ENCODE measurements at places on chromosomes 4 and X. TPM values are rescaled to one million over a fixed set of nuclear protein-coding genes. Genes with fewer than 3 reads are reported as not detected.

DNA sequence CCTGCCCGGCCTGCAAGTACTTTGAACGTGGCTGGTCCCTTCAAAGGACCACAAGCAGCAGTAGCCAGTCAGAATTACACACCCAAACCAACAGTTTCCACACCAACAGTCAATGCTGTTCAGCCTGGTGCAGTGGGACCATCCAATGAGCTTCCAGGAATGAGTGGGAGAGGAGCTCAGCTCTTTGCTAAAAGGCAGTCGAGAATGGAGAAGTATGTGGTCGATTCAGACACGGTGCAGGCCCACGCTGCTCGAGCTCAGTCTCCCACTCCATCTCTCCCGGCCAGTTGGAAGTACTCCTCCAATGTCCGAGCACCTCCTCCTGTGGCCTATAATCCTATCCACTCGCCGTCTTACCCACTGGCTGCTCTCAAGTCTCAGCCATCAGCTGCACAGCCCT, 104.4 kb upstream of the MYOZ2 start:
- H3K4me3 ChIP-seq, result no peak overlapping the region
- peaks cover 97% of the 10 kb centered on the region for H3K36me3 ChIP-seq
- H3K4me1 ChIP-seq, result peaks cover 22% of the 10 kb centered on the region
- no peak for DNase-seq
- H3K27ac ChIP-seq, result no peak overlapping the region

ZNF630 gene
- polyA plus RNA-seq, result 1.2 TPM

HSFX1 gene
- 0.05 TPM for polyA plus RNA-seq

DNA sequence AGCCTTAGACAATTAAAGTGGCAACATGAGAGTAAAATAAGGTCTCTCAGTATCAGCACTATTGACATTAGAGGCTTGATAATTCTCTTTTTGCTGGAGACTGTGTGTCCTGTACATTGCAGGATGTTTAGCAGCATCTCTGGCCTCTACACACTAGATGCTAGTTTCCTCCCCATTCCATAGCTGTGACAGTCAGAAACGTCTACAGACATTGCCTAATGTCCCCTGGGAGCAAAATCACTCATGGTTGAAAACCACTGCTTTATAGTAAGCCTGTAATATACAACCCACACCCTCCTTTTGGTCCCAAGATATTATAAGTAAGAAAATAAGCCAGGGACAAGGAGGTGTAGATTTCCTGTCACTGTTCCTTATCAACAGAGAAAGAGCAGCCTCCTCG, 166.0 kb downstream of the FRMPD4 start:
- no peaks in the 10 kb centered on the region for H3K36me3 ChIP-seq
- H3K4me1 ChIP-seq, result no peaks in the 10 kb centered on the region
- H3K27me3 ChIP-seq, result no peaks in the 10 kb centered on the region
- DNase-seq, result no peak
- no peak overlapping the region for H3K4me3 ChIP-seq

LRIT3 gene
- polyA plus RNA-seq, result not detected

ZDHHC15 gene
- polyA plus RNA-seq, result 0.03 TPM

CEP135 gene
- polyA plus RNA-seq, result 1.6 TPM

DNA sequence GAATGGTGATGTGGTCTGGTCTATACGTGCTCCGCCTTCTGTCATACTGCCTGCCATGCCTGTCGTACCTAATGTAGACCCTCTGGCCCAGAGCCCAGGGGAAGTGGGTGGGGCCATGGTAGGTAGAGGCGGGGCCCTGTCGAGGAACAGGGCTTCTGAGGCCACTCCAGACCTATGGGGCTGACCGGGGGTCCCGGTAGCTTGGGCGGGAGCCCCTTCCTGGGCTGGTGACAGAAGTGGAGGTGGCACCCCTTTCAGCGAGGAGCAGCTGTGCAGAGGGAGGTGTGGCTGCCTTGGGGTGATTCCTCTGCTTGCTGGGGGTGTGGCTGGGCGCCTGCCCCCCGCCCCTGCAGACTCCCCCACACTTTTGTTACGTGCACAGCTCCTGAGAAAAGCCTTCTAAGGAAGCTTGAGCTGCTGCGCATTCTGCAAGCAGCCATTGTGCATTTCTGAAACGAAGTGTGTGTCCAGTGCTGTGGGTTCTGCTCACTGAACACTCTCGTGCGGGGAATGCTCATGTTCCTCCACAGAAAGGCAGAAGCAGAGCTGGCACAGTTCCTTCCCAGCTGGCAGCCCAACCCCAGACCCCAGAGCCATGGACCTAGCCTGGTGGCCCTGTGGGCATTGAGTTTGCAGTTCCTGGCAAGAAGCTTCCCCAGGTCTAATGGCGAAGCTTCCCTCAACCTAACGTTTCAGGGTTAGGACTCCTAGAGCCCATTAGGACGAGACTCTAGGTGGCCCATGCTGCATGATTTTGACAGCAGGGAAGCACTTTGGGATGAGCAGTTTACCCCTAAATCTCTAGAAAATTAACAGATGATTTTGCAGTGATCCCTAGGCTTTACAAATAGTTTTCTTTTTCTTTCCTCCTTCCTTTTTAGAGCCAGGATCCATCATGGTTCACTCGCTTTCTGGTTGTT, 72.7 kb upstream of the HGFAC start:
- peak overlapping the region; percentile 62 for H3K4me3 ChIP-seq
- peaks cover 28% of the 10 kb centered on the region for H3K4me1 ChIP-seq
- H3K36me3 ChIP-seq, result no peaks in the 10 kb centered on the region
- H3K27ac ChIP-seq, result peak overlapping the region; percentile 92
- peak; percentile 62 for DNase-seq
- H3K27me3 ChIP-seq, result no peaks in the 10 kb centered on the region

DNA sequence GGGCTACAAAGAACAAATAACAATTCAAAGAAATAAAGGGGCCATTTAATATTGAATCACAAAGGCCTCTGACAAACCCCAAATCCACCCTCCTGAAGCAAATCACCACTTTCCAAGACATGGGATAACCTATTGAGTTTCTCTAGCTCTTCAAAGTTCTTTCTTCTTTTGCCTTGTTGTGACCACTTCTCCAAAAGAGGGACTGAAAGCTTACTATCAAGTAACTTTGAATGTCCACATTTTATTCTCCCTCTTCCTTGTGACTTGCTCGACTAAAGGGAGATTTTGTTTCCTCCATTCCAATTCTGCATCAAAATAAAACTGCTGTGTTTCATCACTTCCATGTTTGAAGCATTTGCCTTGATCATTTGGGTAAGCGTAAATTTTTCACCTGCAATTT, 166.6 kb upstream of the SLC7A11 start:
- no peaks in the 10 kb centered on the region for H3K36me3 ChIP-seq
- H3K27me3 ChIP-seq, result no peaks in the 10 kb centered on the region
- H3K27ac ChIP-seq, result no peak overlapping the region
- no peak for DNase-seq

GRCh38 chr4:37827030-37827685, 672 bp downstream of the PGM2 start:
- H3K27ac ChIP-seq, result peak overlapping the region; percentile 62
- DNase-seq, result no peak
- no peaks in the 10 kb centered on the region for H3K27me3 ChIP-seq
- H3K4me1 ChIP-seq, result peaks cover 5% of the 10 kb centered on the region

All from SK-N-SH (cell line).